ENCODE measurements at places on chromosomes 2 and 18. TPM values are rescaled to one million over a fixed set of nuclear protein-coding genes. Genes with fewer than 3 reads are reported as not detected.

The KCNIP3 gene
- total RNA-seq = 15.6 TPM

DNA sequence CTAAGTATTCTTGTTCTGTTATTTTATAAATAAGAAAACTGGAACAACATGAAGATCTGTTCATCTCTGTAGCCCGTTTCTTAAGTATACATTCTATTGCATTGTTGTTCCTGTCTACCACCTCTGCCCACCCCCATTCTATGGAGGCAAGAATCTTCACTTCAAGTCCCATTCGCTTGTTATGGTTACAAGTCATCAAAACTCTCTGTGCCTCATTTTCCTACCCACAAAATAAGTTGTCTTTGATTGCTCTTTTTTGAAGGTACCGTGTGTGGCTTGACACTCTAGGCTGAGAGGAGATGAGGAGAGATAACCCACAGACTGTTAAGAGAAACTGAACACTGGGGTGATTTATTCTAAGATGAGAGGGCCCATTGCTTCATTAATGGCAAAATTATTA lies 2.9 kb upstream of the EVA1A start:
- DNase-seq = no peak

GRCh38 chr18:53610957-53611356 lies 613.5 kb downstream of the MBD2 start:
- no peak for DNase-seq

- DNase-seq = no peak
Observed at GRCh38 chr2:134773335-134773734, 54.5 kb upstream of the TMEM163 start.

The SAG gene
- not detected for total RNA-seq

DNA sequence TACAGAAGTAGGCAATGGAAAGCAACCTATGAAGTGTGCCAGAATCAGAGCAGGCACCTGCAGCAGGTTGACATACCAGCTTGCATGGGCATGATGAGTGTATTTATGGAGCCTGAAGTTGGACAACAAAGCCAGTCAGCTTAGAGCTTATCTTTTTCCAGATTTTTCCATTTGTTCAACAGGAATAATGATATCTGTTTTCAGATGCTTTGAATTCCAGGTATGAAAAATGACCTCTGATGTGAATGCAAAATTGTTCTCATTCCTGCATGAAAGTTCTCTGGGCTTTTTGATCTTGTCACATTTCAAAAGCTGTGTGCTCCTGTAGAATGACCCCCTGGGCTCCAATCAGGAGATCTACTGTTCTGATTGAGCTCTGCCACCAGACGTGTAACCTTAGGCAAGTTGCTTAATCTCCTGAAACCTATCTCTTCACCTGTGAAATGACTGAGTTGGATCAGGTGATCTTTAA lies 38.2 kb upstream of the VIT start:
- no peak for DNase-seq

Data from MCF 10A (cell line).